ENCODE measurements at places on chromosomes 13 and 19.
A peak's percentile ranks its signal among the peaks of the same experiment; 100 is the strongest.

GRCh38 chr13:113584205-113584869 is at the start of gene TFDP1:
Gene TFDP1, plus strand, starts transcription at chr13:113584753. Its CDS starts 1,085 bp downstream, at chr13:113585838.
- DNase-seq, result peak; percentile 63

GRCh38 chr19:32224371-32225244 is 120.8 kb upstream of the ZNF507 start:
- DNase-seq, result no peak

DNA sequence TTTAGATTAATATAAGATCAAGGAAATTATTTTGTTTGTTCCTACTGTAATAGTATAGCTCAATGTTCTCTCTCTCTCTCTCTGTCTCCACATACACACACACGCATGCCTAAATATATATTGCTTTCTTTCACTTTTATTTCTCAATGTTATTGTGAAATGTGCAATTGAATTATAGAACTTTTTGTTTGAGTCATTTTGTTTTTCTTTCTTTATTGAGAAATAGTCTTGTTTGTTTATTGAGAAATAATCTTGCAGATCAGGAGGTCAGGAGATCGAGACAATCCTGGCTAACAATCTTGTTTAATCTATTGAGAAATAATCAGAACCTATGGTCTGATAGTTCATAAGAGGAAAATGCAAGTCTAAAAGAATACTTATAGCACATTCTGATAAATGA is 1581.3 kb downstream of the EFNB2 start:
- DNase-seq, result no peak

DNA sequence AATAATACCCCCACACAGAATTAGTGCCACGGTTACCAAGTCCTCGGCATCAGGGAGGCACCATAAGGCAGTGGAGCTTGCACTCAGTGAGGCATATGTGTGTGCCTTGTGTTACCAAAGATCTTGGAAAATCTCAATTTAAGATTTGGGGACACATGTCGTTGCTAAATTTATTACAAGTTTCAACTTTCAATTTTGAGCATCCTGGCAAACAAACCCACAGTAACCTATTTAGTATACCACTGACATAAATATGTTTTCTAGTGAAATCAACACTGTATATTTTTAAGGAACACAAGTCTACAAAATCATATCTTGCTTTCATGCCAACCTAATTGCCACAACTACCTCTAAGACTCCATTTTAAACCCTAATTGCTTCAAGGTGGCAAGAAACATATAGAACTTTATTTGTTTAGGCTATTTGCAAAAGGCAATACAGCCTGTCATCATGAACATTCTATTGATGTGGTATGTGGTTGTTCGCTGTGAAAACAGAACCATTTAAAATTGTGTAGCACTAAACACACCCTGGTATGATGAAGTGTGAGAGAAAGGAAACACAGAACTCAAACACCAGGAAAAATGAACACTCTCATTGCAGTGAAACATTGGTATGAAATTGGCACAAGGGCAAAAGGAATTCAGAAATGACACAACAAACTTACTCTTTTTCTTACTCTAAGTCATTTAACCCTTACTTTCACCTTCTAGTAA is 531.1 kb downstream of the IRS2 start:
- DNase-seq, result no peak

- no peak for DNase-seq
These were observed 72.2 kb downstream of the UFM1 start for GRCh38 chr13:38421590-38422560.

DNA sequence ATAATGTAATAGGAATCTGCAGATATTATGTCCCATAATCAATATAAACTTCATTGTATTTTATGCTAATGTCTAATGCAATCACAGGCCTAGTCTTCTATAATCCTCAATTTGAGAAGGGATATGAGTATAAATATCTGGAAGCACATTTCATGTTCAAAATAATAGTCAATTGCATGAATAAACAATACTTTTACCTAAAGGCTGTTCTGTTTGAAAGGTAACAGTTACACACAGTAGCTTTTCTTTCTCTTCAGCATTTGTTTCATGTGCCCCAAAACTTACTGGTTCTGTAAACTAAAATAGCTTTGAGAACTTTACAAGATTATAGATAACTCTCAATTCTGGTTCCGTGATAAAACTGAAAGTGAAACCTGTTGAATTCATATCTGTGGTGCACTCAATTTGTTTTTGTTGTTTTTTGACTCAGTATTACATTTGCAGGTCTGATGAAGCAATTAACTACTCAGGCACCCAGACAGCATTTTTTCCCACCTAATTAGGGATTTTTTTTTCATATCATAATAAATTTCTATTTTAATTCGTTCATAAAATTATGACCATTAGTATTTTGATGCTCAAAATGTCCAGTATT is 1193.8 kb downstream of the SLITRK1 start:
- no peak for DNase-seq

GRCh38 chr19:56972291-56972841 is 131.8 kb upstream of the PEG3 start:
- DNase-seq, result no peak

DNA sequence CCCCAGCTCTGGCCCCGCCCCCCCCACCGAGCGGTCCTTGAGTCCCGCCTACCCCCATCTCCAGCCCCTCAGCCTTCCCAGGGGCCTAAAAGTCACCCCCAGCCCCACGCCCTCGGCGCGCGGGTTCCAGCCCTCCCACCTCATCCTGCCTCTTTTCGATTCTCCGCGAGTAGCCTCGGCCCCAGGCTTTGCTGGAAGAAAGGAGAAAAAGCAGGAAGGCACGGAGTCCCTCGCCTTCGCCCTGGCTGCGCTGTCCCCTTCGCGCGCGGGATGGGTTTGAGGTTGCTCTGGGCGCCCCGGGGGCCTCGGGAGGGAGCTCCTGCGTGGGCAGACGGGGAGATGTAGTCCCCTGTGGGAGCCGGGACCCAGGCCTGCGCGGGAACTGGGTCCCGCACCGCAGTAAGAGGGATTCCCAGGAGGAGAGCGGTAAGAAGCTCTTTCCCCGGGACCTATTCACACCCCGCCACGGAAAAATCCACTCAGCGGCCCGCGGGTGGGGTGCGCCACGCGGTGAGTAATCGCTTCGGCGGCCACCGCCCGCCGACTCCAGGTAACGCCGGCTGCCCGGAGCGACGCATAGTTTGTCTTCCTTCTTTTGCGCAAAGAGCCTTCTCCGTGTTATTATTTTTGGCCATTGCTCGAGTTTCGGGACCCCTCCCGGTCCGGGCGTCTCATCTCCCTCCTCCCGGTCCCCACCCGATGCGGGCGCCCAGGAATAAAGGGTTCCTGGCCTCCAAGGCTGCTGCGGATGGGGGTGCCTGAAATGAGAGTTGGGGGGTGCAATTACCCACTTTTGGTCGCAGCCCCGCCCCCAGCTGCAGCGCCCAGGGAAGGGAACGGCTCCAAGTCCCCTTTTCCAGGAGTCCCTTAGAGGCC is 865 bp upstream of the CRLF1 start:
- no peak for DNase-seq

DNA sequence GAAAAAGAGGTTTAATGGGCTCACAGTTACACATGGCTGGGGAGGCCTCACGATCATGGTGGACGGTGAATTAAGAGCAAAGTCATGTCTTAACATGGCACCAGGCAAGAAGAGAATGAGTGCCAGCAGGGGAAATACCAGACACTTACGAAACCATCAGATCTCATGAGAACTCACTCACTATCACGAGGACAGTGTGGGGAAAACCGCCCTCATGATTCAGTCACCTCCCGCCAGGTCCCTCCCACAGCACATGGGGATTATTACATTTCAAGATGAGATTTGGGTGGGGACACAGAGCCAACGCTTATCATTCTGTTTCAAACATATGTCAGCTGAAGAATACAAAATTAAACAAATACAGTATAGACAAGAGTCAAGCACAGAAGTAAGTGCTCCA is 165.1 kb downstream of the PCCA start:
- DNase-seq, result no peak

- no peak for DNase-seq
These were observed 1.9 kb downstream of the ZC3H4 start for GRCh38 chr19:47111682-47112165.

Data from NCI-H187 treated with DMSO at 0.1 percent for 48 hours (cell line).